ENCODE measurements at places on chromosomes 1 and 21.

- DNase-seq: no peak
These were observed 56.6 kb downstream of the TMEM53 start for GRCh38 chr1:44617703-44618029.

- no peak for DNase-seq
These were observed 10.5 kb upstream of the SLAMF1 start for GRCh38 chr1:160657250-160657781.

DNA sequence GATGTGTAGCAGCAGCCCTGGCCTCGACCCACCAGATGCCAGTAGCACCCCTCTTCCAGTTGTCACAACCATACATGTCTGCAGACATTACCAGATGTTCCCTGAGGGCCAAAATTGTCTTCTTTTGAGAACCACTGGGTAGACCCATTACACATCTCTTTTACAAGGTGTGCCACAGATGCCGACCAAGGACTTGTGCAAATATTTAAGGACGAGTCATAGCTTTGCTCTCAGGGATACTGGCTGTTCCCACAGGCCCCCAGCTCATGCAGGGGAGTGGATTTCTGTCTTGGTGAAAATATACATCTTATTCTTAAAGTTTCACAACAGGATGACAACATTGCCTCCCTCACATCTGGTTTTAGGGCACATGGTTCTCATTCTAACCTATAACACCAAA lies 59.4 kb upstream of the ZBTB18 start:
- DNase-seq: no peak

GRCh38 chr1:79207786-79208185 lies 201.3 kb upstream of the ADGRL4 start:
- DNase-seq: no peak

GRCh38 chr21:31340514-31340913 lies 3.5 kb downstream of the TIAM1 start:
- no peak for DNase-seq

Measured in fibroblast of skin of left quadriceps (primary cell).